ENCODE measurements at places on chromosomes 3 and 15.

GRCh38 chr3:180707896-180708295 is 28.6 kb upstream of the CCDC39 start:
- DNase-seq, result no peak

- no peak for DNase-seq
Measured at GRCh38 chr3:63467392-63467791, 185.1 kb upstream of the SNTN start.

DNA sequence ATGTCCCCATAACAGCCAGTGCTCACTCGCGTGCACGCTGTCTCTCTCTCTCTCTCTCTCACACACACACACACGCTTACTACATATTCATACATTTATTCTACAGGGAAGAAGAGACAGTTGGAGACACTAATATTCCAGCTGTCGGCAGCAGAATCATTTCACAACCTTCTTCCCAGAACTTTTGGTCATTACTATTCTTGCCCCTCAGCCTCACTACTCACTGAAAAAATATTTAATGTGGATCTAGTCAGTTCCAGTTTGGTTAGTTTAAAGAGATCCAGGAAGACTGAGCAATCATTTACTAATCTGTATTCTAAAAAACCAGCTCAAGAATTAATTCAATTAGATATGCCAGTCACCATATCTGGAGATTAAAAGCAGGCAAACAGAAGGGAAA is 394.9 kb downstream of the PTPRG start:
- DNase-seq, result no peak

GRCh38 chr15:55007561-55007960 is 189.2 kb downstream of the RSL24D1 start:
- no peak for DNase-seq

DNA sequence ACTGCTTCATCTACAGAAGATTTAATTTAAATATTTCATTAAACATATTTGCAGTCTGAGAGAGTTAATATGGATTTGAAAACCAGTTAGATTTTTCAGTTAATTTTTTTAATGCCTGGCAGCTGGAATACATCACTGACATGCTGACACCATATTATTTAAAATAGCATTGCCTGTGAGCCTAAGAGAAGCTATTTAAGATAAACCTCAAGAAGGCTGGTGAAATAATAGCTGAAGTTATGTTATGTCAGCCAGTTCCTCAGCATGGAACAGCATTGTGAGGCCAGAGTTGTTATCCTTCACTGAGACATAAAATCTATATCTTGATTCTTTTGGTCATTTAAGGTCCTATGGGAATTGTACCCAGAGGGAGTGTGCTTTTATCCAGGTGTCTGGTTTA is 705.2 kb downstream of the NAALADL2 start:
- no peak for DNase-seq

GRCh38 chr3:45688194-45688881 is 858 bp upstream of the SACM1L start:
- peak; percentile 26 for DNase-seq

DNA sequence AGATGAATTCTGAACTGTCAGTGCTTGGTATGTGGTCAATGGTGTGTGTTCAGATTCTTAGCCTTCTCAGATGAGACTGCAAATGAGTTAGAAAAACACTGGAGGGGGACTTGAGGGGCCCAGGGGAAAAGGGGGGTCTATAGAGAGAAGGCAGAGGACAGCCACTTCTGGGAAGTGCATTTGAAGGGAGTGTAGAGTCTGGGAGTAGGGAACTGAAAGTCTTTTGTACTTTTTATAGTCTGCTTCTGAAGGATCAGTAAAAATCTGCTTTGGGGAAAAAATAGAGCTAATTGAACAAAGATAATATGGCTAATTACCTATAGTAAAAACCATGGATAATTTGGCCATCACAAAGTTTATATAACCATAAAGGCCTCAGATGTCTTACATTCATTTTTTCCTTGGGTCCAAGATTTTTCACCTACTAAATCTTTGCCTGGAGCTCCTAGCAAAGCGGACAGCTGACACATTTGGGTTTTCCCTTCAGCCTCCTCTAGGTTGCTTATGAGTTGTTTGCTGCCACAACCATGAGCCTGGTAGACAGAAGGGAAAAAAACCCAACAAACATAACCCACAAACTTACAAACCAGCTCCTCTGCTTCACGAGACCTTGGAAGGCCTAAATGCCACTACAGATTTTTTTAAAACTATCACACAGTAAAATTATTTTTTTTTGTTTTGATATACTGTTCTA is 48.8 kb downstream of the CD86 start:
- no peak for DNase-seq

DNA sequence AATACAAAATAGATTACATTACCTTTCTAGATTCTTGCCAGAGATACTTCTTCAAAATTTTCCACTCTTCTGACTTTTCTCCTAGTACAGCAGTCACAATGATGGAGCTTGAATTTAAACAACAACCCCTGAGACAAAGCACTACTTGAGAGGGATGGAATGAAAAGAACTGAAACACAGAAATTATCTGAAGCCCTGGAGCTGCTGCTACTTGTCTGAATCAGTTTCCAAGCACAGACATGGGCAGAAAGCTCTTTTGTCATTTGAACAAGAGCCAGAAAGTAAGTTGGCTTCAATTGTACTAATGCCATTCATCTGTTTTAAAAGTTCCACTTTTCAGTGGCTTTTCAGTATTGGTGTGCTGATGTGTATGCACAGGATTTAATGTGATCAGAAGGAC is 718.5 kb upstream of the ARPP21 start:
- DNase-seq, result no peak

GRCh38 chr3:38575279-38575843 is 74.1 kb downstream of the SCN5A start:
- no peak for DNase-seq

GRCh38 chr15:92904722-92905571 is 4.8 kb downstream of the CHD2 start:
- DNase-seq, result no peak

DNA sequence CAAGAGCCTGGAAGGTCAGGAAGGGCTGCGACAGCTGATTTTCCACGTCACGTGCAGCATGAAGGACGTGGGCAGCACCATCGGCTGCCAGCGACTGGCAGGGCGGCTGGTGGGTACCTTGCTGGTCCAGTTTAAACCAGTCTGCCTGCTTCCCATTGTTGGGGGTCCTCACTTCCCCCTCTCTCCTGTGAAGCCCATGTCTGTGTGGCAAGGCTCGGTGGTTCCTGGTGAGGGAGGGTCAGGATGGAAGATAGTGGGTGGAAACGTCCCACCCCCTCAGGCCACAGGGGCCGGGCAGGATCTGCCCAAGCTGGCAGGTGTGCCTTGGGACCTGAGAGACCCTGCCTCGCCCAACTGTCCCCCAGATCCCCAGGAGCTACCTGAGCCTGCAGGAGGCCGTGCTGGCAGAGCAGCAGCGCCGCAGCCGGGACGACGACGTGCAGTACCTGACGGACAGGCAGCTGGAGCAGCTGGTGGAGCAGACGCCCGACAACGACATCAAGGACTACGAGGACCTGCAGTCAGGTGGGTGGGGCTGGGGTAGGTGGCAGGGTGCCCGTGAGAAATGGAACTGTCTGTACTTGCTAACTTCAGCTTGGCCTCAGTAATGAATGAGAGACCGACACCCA is 108.2 kb downstream of the LRRK1 start:
- no peak for DNase-seq

GRCh38 chr15:88727439-88727838 is 75.8 kb upstream of the ACAN start:
- no peak for DNase-seq

DNA sequence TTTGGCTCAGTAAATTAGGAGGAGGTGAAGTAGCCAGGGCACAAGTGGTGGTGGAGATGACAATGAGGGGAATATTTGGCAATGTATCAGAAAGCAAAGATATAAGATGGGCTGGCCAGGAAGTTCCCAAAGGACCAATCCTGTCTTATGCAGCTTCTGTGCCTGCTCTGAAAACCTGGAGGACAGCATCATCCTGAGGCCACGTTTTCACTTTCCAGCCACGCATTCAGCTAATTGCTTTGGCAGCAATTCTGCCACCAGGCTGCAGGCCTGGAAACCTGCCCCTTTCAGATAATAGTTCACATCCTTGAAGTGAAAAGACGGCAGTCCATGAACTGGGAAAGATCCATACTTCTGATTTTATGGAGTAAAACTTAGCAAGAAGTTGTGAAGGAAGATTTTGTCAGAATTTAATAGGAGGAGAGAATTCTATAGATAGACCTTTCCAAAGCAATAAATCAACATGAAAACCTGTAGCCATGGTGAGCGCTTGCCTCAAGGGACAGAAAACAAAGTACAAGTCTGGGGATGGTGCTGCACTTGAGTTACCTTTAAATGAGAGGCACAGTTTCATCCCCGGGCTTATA is 682.5 kb downstream of the GRM7 start:
- DNase-seq, result no peak

- DNase-seq, result no peak
Measured at GRCh38 chr3:102085431-102086176, 236.3 kb downstream of the NFKBIZ start.

DNA sequence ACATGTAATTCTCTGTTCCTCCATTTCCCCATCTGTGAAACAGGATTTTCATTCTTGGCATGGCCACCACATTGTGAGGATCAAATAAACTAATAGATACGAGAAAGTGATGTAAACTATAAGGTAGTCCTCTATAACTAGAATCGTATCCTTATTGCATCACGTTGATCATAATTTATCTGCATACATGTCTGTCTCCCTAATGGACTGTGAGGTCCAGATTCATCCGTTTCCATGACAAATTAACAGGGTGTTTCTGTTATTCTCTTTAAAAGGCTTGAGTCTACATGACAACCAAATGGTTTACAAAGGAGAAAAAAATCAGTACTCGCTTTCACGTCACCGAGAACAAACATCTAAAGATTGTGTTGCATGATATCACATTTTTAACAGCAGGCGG is 53.0 kb downstream of the SST start:
- DNase-seq, result no peak

GRCh38 chr3:159892801-159893200 is 95.8 kb upstream of the IL12A start:
- no peak for DNase-seq

DNA sequence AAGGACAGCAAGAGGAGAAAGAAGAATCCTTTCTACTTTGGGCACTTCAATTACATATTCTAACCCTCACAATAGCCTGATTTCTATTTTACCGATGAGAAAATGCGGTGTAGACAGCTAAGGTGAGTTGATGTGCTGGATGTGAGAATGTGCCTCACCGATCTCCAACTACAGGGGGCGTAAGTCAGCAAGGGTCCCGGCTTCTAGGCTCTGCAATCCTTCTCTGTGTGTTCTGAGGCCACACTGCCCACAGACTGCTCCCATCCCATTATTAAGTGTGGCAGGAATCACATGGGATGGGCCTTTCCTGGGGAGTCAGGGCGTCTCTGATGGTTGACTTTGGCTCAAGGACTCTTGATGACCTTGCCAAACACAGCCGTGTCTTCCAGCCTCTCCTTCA is 23.6 kb upstream of the RPL35A start:
- DNase-seq, result no peak

DNA sequence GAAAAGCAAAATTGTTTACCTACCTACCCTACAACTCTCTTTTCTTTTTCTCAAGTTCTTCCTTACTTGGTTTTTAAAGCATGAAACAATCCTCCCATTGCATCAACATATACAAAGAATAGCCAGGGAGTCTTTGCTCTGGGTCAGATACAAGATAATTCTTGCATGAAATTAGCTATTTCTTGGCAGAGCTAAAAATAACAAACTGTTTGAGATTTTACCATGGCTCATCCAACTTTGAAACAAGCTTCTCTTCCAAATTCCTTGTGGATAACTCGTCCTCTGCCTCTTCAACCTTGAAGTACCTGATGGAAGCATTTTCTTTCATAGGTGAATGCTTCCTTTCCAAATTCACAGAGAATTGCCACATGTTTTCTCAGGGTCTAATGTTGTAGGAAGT is 9.2 kb upstream of the CBLB start:
- no peak for DNase-seq

- no peak for DNase-seq
Measured at GRCh38 chr3:29440413-29441305, 159.8 kb downstream of the RBMS3 start.

- DNase-seq, result no peak
Measured at GRCh38 chr15:95944193-95944592, 386.3 kb upstream of the NR2F2 start.

- DNase-seq, result no peak
Measured at GRCh38 chr3:190291994-190292584, 30.2 kb downstream of the CLDN1 start.

DNA sequence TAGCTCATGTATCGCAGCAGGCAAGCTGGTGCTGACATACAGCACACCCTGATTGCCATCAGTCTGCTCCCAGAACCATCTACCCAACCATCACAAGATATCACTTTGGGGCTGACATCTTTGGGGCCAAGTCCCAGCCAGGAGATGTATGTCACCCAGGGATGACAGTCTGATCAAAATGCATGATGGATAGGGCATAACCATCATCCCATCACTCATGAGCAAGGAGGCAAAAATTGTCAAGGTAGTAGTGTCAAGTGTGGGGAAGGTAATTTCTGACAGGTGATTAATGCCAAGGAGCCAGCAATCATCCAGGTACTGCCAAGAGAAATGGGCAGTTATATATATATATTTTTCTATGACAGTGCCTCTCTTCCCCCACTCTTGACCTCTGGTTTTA is 277.4 kb downstream of the WDR72 start:
- DNase-seq, result no peak

DNA sequence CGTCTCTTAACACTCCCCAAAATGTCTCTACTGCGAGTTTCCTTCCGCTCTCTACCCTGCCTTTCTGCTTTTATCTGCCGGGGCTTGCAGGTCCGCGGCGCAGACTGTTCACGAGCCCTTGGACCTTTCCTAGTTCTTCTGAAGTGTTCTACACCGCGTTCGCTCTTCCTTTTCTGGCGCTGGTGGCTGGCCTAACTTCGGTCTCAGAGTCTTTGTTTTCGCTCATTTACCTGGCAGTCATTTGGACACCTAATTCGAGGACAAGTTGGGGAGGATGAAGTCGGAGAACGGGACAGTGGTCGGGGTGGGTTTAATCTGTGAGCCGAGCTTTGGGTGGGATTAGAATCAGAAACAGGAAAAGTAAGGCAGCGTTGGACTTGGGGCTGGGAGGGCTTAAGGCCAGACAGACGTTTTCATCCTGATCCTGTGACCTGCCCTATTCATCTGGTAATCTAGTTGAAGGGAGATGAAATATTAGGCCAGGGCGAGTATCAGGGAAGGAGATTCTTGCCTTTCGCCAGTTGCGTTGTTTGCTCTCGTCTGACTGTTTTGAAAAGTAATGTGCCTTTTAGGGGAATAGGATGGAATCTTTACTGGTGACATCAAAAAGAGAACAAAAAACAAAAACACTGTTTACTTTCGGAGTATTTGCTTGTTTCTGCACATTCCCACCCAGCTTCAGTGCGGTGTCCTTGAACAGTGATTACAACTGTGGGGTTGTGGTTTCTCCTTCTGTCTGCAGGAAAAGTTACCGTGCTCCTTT is 1.8 kb downstream of the DIPK2A start:
- peak; percentile 72 for DNase-seq

GRCh38 chr3:32239307-32240158 is 1.1 kb downstream of the CMTM8 start:
- DNase-seq, result peak; percentile 7

- no peak for DNase-seq
Measured at GRCh38 chr15:66066005-66066404, 187.5 kb downstream of the MEGF11 start.
